ENCODE measurements at places on chromosomes 4 and X. TPM values are rescaled to one million over a fixed set of nuclear protein-coding genes. Genes with fewer than 3 reads are reported as not detected.

- DNase-seq: no peak
Observed at GRCh38 chrX:39827951-39828350, 269.8 kb downstream of the BCOR start.

Gene STIM2
- 41.2 TPM for polyA plus RNA-seq

Gene SCRG1
- polyA plus RNA-seq: 0.39 TPM

GRCh38 chrX:107741404-107741790 lies 34.2 kb downstream of the TSC22D3 start:
- DNase-seq: no peak

DNA sequence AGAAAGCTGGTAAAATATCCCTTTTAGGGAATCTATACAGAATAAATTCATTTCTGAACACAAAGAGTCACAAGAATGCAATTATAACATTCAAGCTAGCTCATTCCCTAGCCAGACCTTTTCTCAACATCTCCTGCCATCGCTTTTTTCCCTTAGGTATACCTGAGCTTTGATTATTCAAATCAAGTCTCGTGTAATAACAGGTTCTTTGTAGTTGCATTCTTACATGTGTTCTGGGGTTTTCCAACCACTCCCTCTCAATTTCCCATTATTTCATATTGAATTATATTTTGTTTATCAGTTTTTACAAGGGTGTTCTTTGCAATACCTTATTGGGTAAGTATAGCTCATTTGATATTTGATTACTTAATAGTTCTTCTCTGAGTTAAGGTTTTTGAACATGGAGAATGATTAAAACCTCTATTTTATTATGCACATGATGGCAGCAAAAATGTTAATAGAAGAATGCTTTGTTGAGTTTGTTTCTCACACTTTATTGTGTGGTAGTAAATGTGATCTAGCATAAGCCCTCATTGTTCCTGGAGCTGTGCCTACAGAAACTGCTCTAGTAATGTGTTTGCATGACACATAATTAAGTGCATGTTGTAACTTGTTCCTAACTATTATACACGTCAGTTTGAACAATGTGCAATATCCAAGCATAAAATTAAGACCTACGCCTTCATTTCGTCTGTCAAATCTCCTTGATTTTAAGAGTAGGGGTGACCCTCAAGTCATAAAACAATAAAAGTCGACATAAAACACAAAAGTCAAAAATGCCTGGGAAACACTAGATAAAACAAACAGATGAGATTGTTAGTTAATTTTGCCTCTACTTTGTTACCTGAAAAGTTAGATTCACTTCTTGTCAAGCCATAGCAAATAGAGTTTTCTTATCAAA lies 124.0 kb upstream of the POF1B start:
- no peak for DNase-seq

- no peak for DNase-seq
Observed at GRCh38 chr4:53640576-53641453, 49.5 kb upstream of the LNX1 start.

Gene SLC16A2
- polyA plus RNA-seq: 2.4 TPM

DNA sequence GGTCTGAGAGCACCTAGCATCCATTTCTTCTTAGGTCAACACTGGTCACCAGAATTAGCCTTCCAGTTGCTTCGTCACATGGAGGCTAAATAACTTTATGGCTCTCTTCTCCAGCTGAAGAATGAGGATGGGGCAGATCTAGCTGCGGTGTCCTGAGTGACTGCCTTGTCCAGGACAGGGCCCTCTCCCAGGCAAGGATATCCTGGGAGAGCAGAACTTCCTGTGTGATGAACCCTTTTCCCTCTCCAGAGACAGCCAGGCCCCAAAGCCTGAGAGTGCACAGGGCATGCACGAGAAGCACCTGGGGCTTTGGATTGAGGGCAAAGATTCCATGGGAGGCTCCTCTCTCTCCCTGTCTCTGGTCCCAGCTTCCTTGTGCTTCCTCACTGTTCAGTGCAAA lies 108.2 kb upstream of the MAMLD1 start:
- no peak for DNase-seq

Gene XAGE1A
- polyA plus RNA-seq: not detected

Gene PNMA6F
- 0.02 TPM for polyA plus RNA-seq

Gene FGFBP2
- polyA plus RNA-seq: 4.4 TPM

DNA sequence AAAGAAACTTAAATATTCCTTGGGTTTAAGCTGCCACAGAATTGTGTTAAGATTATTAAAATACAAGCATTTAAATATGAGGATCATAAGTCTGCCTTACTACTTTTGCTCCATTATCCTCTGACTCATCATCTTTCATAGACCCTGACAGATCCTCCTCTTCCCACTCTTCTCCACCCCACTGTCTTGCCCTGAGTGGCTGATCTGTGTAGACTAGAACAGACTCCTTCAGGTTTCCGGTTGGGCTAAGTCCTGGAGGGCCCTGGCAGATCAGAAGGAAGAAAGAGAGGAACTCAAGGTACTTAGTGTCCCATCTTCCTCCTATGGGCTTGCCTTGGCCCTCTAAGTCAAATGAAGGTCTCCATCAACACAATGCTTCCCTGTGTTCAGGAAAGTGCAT lies 30.7 kb downstream of the PALLD start:
- no peak for DNase-seq

DNA sequence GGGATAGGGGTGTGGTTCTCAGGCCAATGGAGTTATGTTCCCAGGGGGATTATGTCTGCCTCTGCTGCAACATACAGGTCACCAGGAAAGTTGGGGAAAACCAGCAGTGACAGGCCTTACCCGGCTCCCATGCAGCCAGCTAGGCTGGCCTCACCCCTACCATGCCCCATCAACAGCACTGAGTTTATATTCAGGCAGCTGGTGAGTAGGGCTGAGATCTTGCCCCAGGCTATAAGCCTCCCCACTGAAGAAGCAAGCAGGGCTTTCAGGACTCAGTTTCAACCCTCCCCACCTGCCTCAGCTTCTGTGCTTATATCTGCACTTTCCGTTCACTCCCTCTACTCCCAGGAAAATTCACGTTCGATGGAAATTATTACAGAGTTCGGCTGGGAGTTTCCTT lies 122.4 kb upstream of the PGRMC2 start:
- DNase-seq: no peak

DNA sequence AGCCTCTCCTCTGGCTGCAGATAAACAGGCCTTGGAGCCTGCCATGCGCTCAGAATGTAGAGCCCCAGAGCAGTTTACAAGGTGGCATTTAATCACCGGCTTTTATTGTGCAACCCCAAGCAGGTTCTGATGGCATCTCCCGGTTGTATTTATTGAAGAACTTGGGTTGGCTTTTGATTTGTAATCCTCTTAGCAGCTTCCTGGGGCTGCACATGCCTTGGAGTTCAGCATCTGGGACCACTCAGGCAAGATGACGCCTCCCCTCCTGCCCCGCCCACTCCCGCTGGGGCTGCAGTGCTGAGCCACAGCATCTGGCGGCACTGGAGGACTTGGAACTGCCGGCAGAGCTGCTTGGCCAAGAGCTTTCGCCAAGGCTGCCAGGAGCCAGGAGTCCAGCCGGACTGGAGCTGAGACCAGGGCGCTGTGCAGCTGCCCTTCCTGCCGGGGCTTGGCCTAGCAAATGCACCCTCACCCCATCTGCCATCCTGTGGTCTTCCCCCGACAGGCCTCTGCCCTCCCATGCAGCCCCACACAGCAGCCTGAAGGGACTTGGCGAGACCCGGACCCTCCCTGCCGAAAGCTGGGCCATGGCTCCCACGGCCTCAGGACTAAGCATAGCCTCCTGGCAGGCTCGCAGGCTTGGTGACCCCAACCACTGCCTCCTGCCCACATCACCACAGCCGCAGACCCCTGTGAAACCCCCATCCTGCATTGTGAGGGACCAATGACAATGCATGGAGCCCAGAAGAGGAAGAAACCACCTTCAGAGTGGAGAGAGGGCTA lies 5.4 kb downstream of the HTRA3 start:
- DNase-seq: no peak

GRCh38 chr4:16293210-16293838 lies 67.1 kb upstream of the TAPT1 start:
- no peak for DNase-seq

DNA sequence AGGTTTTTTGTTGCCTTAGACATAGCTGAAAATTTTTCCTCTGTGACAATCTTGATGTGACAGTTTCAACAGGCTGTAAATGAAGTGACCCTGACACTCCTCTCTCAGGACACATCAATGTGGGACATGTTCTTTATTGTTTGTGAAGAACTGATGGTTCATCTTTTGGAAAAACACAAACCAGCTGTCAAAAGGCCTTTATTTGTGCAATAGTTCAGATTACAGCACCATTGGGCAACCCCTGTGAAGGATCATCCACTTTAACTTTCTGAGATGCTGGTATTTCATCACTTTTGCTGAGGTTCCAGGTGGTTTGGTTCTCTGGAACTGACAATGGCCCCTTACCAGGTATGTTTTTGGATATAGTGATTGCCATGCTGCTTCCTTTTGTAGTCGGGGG lies 40.3 kb downstream of the OSTC start:
- DNase-seq: no peak

Gene RPA4
- 0.09 TPM for polyA plus RNA-seq

DNA sequence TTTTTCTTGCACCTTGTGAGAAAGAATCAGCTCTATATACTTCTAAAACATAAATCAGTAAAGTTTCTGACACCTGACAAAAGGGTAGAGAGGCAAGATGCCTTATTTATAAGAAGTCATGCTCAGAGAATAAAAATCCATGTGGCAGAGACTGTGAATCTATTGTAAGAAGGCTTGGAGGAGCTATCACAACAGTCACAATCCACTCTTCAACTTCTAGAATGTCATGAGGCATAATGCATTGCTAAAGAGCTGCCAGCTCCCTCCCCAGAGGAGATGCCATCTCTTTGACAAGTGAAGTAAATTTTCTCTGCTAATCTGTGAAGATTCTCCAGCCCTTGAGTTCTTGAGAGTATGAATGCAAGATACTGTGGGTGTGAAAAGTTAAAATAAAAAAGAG lies 971.2 kb upstream of the IGFBP7 start:
- no peak for DNase-seq

Gene FAM9C
- polyA plus RNA-seq: 0.07 TPM

DNA sequence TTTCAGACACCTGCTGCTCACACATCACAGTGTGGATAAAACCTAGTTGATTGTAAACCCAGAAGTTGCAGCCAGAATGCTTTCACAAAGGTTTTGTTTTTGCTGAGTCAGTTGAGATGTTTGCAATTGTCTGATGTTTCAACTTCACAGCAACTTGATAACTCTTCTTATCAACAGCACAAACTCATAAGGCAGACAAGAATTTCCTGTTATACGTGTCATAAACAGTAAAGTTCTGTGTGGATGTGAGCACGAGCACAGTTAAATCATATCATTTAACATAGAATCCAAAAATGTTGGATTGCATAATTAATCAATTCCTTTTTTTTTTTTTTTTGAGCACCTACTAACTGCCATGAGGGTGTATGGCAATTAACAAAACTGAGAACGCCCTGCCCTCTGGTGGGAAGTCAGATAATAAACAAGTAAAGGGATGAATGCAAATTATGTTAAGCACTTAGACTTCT lies 512.2 kb downstream of the PDHA2 start:
- DNase-seq: peak; percentile 7

- no peak for DNase-seq
Observed at GRCh38 chr4:164847967-164848649, 28.9 kb upstream of the APELA start.

GRCh38 chr4:6338175-6338950 lies 68.7 kb downstream of the WFS1 start:
- no peak for DNase-seq

Gene TCEAL7
- 18.6 TPM for polyA plus RNA-seq

DNA sequence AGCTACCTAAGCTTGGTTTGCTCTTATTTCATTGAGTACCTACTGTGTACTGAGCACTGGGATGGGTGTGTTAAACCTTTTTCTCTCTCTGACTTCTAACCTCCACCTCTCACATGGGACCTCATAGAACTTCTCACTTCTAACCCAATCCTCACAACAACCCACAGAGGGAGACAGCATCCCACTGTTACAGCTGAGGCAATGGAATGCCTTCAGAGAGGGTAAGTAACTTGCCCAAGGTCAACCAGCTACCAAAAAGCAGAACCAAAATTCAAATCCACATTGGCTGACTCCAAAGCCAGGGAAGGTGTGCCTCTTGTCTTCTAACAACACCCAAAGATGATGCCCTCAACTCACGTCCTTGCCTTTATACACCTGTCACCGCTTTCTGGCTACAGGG lies 5.4 kb downstream of the SEL1L3 start:
- DNase-seq: no peak

Gene RIPPLY1
- polyA plus RNA-seq: 0.05 TPM

Gene KLHL34
- polyA plus RNA-seq: 0.16 TPM

Gene ADH1B
- 58.8 TPM for polyA plus RNA-seq

DNA sequence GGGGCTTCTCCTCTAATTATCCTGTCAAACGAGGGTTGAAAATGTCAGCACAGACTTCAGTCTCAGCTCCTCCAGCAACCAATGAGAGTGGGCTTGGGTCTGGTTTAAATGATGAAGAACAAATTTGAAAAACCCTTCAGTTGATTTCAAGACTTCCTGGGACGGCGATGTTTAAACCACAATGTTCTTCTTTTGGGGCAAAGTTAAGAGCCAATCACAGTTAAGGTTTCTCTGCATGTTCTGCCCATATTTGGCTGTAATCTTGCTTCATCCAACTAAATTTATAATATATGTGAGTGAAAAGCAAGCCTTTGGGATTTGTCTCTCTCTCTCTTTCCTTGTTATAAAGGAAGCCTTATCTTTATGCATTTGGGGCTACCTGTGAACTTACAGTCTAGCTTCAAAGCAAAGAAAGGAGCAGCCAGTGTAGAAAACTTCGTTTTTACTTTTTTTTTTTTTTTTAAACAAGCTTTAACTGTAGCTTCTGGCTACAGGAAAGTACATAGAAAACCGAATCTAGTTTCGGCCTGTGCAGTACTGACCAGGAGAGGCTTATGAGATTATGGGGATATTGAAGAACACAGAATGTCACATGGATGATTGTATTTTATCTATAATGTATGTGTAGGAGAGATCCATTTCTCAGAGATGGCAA lies 46.8 kb upstream of the FAM9C start:
- DNase-seq: peak; percentile 61

Gene GUCY2F
- under 0.01 TPM for polyA plus RNA-seq

DNA sequence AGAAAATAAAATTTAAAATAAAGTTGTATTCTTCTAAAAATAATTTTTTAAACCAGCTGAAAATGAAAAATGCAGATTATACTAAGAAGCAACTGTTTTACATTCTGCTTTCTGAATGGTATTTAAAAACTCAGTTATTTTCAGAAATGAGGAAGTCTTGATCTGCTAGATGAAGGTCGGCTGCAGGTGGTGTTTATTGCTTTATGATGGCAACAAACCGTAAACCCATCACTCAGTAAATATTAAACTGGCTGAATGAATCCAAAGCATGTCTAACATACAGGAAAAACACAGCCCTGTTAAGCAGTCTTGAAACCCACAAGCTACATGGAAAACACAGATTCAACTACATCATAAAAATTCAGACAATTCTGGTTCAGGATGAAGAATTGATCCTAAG lies 29.3 kb downstream of the DYNLT3 start:
- no peak for DNase-seq

DNA sequence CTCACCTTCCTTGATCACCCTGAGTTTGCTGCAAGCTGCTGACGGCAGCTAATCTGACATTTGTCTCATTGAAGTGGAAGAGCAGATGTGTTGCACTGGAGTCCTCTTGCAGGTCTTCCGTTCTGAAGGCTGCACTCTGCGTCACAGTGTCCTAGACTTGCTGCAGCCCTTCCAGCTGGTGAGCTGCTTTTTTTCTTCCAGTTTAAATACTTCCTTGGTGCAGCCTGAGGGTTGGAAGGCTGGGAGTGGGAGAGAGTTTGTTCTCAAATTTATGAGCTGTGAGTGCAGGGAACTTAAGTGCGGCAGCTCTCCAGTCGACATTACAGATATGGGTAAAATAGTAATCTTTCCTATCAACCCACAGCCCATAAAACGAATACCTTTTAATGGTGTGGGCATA lies 303.6 kb upstream of the FAT1 start:
- DNase-seq: no peak
